ENCODE measurements at places on chromosomes 3 and 15.

DNA sequence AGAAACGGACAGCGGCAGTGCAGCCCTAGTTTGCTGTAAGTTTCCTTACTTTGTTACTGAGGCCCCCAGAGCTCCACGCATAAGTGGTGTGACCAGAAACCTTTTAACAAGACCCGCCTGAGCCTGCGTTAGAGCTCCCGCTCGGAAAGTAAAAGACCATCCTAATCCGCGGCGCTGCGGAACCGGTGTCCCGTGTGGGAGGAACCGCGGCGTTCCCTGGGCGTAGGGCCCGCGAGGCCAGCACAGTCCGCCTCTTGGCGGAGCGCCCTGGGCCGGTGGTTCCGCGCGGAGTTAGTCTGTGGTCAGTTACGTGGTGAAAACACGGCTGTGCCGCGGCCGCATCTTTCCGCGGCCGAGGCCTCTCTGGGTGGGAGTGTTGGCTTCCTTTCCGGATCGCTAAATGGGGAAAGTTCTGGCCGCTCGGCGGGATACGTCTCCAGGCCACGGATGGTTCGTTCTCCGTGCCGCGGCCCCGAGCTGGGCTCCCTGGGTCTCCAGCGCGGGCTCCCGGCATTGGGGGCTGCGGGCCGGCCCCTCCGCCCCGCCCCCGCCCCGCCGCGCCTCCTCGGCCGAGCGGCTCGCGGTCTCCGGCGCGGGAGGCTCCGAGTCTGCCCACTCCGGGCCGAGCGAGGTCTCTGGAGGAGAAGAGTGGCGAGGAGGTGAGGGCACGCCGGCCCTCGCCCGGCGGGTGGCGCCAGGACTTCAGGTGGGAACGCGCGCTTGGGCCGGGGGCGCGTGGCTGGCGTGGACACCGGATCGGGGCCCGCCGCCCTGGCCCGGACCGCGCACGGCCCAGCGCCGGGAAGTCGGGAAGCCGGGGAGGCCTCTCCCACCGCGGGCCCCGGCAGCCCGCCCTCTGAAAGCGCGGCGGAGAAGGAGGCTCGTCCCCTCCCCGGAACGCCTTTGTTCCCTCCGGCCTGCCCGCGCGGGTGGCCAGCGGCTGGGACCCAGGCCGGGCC, 754 bp downstream of the B3GNT5 start:
- no peak for DNase-seq

GRCh38 chr15:42147431-42147735, 9.1 kb downstream of the PLA2G4F start:
- DNase-seq = no peak

DNA sequence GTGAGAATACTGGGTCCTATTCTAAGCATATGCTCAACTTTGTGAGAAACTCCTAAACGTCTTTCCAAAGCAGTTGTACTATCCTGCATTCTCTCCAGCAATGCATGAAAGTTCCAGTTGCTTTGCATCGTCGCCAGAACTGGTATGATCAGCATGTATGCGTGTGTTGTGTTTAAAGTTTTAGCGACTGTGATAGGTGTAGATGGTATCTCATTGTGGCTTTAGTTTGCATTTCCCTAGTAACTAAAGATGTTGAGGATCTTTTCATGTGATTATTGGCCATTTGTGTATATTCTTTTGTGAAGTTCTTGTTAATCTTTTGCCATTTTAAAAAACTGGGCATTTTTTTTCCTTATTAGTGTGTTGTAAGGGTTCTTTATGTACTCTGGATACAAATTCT, 115.1 kb downstream of the SPATA16 start:
- DNase-seq = no peak

DNA sequence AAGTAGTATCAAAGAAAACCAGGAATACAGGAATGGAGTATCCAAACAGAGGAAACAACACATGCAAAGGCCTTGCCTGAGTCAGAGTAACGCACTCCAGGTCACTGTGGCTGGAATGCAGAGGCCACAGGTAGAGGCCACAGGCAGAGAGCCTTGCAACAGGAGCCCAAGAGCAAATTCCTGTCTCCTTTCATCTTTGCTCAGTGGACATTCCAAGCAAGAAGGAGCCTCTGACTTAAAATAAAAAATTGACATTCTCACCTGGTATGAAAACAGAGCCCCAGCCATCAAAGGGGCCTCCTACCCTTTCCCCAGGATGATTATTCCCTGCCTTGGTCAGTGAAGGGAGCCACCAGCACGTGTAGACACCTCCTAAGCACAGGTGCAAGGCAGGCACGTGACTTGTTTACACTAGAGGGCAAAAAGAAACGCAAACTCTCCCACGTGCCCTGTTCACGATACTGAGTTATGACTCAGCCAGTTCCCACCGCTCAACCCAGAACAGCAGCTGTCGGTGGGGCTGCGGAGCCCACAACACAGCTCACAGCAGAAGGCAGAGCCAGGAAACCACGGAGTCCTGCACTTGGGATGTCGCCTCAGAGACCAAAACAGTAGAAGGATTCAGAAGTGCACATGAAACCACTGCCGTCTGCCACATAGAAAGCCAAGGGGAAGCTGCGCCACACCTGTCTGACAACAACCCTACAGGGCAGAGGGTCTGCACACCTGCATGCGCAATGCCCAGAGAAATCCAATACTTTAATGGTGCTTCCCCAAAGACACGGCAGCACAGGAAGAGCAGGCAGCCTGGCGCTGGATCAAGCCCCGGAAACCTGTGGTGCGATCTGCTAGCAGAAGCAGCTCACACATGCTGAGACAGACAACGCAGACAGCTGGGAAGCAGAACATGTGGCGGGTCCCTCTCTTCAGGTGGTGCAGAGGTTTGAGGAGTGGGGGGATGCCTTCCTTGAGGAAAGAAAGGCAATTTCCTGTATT, 52.1 kb downstream of the ITGB5 start:
- DNase-seq = peak; percentile 82

Measured in bone marrow (tissue), 2 donors.